Skin of body (tissue), 3 donors: ENCODE measurements at places on chromosomes 1 and 21. TPM values are rescaled to one million over a fixed set of nuclear protein-coding genes. Genes with fewer than 3 reads are reported as not detected.

DNA sequence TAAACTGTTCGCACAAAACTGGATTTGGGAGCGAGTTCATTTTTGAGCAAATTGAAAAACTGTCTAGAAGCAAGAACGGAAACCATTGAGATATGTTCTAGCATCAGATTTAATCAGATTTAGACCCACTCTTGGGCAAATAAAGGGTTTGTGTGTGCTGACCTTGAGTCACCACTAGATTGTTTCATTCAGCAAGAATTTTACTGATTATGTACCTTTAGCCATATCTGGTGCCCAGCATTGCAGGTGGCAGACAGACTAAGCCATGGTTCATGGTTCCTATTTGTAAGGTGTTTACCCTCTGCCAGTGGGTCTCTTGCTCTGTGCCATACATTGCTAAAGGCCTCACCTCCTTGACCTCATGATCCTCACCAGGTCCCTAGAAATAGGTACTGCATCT is 1.4 kb downstream of the NUDC start:
- DNase-seq, result no peak

GRCh38 chr21:24955275-24955961 is 651.9 kb downstream of the MRPL39 start:
- DNase-seq, result no peak

DNA sequence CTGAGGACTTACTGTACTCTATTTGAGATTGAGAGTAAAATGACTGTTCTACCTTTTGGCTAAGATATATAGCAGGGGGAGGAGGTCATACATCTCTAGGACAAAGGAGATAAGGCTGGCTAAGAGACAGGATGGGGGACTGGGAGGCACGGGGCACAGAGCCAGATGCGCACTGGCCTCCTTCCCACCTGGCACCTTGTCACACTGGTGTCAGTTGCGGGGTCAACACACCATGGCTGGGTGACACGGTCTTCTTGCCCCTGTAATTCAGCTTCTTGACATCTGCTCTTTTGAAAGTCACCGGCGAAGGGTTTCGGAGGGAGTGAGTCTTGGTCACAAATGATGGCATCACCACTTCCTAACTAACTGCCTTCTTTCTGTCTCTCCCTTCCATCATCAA is 177.3 kb downstream of the ZSCAN20 start:
- no peak for DNase-seq

DNA sequence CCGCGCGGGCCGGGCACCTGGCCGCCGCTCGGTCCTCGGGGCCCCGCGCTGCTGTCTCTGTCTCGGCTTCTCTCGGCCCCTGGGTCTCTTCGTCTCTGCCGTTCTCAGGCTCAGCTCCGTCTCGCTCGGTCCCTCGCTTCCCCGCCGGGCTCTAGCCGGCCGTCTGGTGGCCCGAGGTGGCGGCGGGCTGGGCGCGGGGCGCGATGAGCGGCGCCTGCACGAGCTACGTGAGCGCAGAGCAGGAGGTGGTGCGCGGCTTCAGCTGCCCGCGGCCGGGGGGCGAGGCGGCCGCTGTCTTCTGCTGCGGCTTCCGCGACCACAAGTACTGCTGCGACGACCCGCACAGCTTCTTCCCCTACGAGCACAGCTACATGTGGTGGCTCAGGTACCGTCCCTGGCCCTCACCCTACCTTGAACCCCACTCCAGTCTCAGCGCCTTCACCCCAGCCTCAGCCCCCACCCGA is 355 bp downstream of the SHISAL2A start:
- DNase-seq, result no peak

DNA sequence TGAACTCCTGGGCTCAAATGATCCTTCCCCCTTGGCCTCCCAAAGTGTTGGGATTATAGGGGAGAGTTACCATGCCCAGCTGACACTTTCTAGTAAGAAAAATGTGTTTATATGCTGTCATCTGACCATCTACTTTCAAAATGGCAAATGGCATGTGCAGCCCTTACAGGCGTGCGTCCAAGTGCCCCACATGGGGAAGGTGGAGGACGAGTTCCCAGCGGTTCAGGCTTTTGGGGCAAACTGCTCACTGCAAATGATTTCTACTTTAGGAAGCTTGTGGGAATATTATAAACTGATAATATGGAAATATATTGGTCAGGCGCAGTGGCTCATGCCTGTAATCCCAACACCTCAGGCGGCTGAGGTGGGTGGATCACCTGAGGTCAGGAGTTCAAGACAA is 41.5 kb upstream of the NADK start:
- DNase-seq, result no peak

DNA sequence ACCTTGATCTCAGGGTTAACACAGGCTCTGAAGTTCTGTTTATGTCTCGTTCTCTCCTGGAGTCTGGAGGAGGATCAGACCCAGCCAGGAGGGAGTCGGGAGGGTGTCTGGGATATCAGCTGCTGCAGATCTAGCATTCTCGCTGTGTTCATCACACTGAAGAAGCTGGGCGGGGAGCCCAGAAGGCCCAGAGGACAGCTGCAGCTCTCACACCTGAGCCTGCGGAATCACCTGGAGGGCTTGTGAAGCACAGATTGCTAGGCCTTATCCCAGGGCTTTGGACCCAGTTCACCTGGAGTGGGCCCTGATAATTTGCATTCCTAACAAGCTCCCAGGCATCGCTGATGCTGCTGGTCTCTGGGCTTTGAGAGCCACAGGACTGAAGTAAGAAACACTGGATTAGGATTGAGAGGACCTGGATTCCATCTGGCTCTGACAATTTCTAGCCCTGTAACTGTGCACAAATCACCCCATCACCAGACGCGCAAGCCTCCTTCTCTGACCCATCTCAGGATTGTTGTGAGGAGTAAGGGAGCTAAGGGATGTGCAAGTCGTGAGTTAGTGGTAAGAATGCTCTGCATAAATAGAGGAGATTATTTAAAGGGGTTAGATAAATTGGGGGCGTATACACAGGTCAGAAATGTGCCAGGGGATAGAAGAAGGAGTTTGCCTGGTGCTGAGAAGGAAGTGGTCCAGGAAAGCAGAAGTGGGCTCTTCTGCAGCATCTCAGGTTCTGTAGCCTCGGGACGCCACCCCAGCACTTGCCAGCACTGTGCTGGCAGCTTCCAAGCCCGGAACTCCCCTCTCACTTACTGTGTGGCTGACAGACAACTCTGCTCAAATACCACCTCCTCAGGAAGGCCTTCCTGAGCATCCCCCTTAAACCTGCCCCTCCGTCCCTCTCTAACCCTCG is 19.1 kb downstream of the ABCA4 start:
- DNase-seq, result no peak

GRCh38 chr1:183654706-183655105 is 1.6 kb upstream of the APOBEC4 start:
- no peak for DNase-seq

DNA sequence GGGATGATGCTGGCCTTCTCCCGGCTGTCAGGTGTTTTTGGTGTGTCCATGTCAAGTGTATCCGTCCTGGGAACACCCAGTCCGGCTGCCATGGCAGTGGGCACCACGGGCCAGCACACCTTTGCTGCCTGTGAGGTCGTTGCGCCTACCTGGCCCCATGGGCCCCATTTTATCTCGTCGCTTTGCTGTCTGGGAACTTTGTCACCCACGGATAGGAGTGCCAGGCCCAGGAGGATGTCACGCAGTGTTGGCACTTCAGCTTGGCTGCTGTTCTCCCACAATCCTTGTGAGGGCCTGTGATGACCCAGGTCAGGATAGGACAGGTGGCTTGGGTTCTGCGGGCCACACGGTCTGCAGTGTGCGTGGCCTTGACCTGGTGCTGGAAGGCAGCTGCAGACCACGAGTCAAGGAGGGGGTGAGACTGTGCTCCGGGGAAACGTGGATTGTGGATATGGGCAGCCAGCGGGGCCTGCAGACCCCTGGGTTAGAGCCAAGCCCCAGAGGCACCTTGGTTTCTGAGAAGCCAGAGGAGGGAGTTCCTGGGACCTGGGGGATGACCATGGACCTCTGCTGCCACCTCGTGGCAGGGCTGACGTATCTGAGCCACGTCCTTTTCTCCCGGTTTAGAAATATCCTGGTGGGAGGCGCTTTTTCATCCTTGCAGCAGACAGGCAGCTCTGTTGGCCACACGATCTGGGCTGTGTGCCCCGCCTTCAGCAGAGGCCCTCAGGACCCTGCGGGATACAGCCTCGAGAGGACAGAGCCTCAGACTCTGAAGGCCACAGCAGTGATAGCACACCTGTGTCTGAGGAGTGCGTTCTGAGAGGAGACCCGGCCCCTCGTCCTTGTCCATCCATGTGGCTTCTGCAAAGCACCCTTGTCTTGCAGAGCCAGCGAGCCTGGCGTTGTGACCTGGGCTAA is 161.1 kb upstream of the COL6A1 start:
- peak; percentile 67 for DNase-seq

DNA sequence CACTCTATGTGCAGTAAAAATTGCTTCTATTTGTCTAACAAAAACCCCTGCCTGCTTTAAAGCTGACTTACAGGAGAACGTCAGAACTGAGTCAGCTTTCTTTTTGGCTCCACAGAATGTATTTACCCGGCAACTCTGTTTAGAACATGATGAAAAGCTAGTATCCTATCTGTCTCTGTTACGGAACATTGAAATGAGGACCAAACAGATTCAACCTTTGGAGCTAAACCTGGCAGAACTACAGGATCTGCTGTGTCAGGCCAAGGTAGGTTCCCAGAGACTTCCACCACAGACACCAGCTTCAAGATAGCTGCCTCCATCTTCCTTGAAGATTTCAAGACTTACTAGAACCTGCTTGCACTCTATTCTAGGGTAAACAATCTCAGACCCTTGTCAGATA is 132.6 kb downstream of the MACF1 start:
- DNase-seq, result no peak

GRCh38 chr1:184973272-184974055 is 844 bp downstream of the NIBAN1 start:
- DNase-seq, result peak; percentile 37

DNA sequence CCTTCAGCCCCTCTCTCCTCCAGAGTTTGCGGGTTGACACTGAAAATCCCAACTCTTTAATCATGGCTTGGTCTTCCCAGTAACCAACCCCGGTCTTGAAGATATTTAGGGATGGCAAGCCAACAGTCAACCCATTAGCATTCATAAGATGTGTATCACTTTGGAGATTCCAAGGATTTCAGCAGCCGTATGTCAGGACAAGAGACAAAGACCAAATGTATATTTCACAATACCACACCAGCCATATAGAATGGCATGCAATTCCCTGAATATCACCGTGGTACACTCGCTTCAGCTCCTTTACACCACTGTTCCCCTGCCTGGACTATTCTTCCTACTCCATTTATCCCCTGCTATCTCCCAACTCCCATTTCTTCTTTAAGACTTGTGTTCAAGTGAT is 109.2 kb downstream of the CSMD2 start:
- DNase-seq, result no peak

- DNase-seq, result no peak
Measured at GRCh38 chr1:40903106-40903505, 40.9 kb upstream of the CITED4 start.

DNA sequence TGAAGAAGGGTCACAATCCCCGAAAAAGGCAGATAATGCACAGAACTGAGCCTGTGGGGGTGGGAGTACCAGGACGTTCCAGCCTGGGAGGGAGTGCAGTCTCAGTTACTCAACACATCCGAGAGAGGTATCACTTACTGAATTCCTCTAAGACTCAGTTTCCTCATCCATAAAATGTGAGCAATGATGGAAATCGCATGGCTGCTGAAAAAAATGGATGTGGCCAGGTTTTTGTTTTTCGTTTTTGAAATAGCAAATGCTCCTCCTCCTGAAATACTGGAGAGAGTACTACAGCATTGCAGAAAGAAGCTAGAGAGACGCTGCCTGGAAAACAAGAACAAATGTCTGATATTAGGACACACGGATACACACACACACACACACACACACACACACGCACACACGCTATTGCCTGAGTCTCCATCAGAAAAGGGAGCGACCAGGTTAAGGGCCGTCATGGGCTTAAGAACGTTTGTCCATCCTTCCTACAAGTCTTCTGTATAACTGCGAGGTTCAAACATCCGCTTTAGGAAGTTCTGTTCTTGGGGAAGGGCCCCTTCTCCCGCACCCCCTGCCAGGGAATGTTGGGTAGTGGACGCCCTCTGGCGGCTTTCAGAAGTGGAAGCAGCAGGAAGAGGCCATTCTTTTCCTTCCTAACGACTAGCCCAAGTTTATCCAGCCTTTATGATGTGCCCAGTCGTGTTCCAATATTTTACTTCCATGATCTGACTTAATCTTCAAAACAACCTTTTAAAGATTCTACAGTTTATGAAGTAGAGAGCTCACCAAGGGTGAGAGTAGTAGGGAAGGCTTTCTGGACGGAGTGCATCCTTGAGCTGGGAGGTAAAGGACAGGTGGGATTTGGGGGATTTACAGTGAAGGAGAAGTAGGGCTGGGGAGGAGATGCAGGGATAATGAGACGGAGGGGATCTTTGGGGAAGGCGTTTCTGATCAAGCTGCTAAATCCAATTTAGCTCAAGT is 699 bp upstream of the NES start:
- peak; percentile 88 for DNase-seq

GRCh38 chr1:114458237-114458777 is 52.7 kb downstream of the TRIM33 start:
- DNase-seq, result no peak

- no peak for DNase-seq
Measured at GRCh38 chr1:1175221-1176062, 1.8 kb downstream of the TTLL10 start.

GRCh38 chr1:206686478-206687249 is 2.0 kb downstream of the MAPKAPK2 start:
- peak; percentile 24 for DNase-seq

DNA sequence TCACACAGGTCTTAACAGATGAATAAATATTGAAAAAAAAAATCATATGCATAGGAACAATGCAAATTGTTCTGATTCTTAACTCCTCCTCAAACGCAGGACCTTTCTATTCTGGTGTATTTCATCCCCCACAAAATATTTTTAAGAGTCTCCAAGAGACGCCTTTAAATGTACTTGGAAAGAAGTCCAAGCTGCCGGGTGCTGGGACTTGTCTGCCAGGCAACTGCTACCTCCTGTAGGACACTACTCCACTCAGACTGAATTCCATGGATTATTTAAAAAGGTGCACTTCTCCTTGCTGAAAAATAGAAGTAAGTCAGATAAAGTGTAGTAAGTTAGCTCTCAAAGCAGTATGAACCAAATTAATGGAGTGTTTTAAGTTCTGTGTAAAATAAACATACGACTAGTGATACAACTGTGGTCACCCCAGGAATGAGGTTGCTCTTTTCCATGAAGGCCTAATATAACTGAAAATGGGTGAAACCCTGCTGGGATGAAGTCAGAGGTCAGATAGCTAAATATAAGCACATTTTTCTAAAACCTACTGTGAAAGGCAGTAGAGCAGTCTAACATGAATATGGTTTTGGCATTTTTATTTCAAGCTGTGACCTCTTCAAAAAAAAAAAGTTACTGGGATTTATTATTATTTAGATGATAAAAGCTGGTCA is 189.2 kb upstream of the PBX1 start:
- no peak for DNase-seq

WDR64 gene
- not detected for total RNA-seq

CD34 gene
- total RNA-seq, result 34.3 TPM

OLIG1 gene
- 0.20 TPM for total RNA-seq

RSPH1 gene
- total RNA-seq, result 0.39 TPM

SLC22A15 gene
- total RNA-seq, result 4.0 TPM

NUCKS1 gene
- total RNA-seq, result 244 TPM

CCDC27 gene
- not detected for total RNA-seq

GUCA2B gene
- not detected for total RNA-seq

CNIH3 gene
- 3.2 TPM for total RNA-seq

RNU1-4 gene
- total RNA-seq, result 34,682 TPM
